ENCODE measurements at places on chromosomes 2 and 18. TPM values are rescaled to one million over a fixed set of nuclear protein-coding genes. Genes with fewer than 3 reads are reported as not detected.

GRCh38 chr2:240412211-240412861, 23.1 kb upstream of the GPC1 start:
- no peak for DNase-seq

Gene WNT10A
- total RNA-seq: not detected

Gene BOLL
- not detected for total RNA-seq

DNA sequence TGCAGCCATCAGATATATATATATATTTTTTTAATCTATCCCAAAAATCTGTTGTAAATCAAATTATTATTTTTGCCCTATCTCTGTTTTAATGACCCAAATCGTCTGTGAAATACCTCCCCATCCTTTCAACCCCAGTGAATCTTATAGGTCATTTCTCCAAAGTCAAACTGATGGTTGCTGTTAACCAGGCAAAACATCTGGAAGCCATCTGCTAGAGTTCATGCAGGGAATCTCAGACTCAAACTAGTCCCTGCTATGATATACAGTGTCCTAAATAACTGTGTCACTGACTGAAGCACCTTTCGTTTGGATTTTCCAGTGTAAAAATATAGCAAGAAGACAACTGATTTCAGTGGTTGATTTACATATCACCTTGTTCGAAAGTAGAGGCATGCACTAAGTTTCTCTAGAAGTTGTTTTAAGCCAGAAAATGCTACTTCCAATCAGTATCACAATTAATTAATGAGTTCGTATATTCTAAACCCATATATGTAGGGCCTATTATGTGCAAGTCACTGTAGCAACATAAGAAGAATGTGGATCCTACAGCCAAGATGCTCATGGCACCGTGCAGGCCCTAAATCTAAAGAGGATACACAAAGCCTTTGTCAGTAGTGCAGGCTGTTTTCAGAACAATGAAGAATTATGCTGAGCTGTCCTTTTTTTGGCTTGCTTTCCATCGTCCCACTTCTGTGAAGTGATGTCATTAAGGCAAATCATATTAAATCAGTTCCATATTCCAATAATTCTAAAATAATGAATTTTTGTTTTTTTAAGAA, 566.0 kb downstream of the STK39 start:
- no peak for DNase-seq

Gene KLHL41
- not detected for total RNA-seq

DNA sequence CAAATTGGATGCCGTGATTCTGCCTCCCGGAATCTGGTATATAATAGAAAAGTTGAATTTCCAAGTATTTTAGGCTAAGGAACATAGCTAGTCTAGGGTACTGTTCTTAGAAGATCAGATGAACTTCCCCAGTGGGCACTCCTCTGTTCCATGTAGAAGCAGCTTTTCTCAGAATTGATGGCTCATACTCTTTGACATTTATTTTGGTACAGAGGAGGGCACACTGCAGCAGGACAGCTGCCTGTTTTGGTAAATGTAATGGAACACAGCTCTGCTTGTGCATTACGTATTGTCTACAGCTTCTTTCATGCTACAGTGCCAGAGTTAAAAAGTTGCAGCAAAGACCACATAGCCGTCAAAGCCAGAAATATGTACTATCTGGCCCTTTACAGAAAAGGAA, 10.8 kb downstream of the YPEL5 start:
- no peak for DNase-seq

- DNase-seq: no peak
Measured at GRCh38 chr18:69622184-69622583, 221.5 kb downstream of the DOK6 start.

DNA sequence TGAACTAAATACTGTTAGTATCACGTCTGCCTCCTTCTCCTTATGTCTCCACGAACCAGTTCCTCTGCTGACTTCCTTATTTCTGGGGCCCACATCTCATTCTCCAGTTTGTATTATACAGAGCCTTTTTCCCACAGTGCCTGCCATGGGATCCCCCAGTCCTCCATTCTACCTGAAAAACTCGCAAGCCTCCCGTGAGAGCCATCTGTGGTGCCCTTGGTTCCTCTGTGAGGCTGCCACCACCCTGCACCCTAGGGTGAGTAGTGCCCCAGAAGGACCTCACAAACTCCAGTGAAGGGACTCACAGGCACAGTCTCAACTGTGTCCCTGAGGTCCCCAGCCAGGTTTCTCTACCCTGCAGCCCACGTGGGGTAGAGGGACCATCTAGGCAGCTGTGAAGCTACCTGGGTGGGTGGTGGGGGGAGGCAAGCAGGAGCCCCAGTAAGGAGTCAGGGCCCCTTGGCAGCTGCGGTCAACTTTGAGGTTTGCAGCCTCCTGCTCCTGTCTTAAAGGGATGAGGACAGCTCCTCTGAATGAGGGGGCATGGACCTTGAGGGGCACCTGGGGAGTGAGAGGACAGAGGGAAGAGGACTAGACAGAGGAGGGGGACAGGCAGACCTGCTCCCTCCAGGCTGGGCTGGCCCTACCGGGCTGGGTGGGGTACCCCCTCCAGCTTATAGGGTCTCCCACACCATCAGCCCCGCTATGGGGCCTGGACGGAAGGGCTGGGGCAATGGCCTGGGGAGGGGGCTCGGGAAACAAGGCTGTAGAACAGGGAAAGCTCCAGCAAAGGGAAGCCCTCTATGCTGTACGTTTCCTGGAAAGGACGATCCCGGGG, 1.0 kb downstream of the PSTPIP2 start:
- DNase-seq: no peak

DNA sequence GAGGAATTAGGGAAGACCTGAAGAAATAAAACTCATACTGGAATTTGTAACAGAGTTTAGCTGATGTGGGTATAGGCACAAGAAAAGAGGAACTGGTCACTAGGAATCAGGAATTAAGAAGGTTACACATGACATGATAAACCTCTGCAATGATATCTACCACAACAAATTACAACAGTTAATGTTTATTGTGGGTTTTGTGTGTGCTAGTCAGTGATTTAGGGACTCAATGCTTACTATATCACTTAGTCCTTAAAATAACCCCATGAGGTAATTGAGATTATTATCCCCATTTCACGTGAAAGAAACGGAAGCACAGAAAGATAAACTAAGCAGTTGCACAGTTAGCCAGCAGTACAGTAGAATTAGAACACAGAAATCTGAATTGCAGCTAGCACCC, 415.8 kb upstream of the ZEB2 start:
- DNase-seq: no peak

- DNase-seq: no peak
Measured at GRCh38 chr2:10324095-10324832, 21.6 kb downstream of the HPCAL1 start.

DNA sequence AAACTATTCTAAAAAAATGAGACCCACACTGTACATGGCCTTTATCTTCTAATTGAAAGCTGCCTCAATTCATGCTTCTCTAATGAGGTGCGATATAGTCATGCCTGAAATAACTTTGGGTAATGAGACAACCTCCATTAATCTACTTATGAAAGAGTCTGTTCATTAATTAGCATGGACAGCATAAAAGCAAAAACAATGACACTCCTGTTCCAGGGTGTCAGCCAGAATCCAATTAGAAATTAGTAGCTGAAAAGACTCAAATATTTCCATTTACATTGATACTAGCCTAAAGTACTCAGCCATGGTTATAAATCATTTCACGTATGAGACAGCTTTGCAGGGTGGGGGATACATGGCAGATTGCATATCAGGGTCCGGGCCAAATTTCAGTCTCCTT, 288.7 kb downstream of the AKAIN1 start:
- DNase-seq: no peak

DNA sequence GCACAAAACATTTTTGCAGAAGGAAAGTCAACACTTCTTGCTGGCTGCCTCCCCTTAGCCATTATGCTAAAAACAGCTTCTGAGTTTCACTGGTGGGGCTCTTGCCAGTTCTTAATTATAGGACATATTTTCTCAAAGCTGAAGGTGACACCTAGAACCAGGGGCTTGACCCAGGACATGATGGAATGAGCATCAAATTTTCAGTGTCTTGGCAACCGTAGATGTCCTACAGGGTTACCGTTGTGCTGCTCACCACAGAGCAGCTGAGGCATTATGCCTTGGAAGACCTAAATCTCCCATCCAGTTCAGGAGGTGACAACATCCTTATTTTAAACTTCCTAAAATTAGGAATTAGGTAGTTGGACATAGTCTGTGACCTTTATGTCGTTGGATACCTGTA, 46.7 kb downstream of the TMEM185B start:
- no peak for DNase-seq

- DNase-seq: no peak
Measured at GRCh38 chr18:35731701-35732100, 150.2 kb downstream of the GALNT1 start.

Gene RAX
- not detected for total RNA-seq

Data from H4 (cell line).